ENCODE measurements at places on chromosomes 3 and 15.

DNA sequence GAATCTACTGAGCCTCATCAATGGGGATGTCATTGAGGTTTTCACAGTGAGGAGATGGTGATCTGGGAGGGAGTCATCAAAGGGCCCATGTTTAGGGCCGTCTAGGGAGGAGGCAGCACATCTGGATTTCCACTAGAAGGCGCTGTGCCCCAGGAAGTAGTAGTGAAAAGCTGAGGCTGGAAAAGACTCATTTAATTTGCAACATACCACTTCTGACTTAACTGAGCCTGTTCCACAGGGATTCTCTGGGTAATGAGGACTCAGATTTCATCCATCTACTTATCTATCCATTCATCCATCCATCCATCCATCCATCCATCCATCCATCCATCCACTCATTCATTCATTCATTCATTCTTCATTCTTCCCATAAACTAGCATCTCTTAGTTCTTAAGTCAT is 17.4 kb upstream of the SHF start:
- no peak for DNase-seq

DNA sequence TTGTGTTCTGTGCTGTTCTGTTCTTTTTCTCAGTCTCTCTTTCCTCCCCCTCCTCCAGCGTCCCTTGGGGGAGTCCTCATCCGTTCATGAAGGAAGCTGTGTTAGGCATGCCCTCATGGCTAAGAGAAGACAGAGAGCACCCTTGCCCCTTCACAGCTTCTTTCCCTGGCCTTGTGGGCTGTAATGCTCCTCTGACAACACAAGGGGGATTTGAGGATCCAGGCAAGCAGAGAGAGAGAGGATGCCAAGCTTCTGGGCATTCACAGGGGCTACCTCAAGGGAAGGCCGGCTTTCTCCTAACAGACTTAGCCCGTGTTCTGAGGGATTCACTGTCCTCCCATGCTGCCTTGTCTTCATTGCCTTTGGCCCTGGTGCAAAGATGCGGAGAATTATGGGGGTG is 389.5 kb downstream of the LRTM1 start:
- DNase-seq, result no peak

DNA sequence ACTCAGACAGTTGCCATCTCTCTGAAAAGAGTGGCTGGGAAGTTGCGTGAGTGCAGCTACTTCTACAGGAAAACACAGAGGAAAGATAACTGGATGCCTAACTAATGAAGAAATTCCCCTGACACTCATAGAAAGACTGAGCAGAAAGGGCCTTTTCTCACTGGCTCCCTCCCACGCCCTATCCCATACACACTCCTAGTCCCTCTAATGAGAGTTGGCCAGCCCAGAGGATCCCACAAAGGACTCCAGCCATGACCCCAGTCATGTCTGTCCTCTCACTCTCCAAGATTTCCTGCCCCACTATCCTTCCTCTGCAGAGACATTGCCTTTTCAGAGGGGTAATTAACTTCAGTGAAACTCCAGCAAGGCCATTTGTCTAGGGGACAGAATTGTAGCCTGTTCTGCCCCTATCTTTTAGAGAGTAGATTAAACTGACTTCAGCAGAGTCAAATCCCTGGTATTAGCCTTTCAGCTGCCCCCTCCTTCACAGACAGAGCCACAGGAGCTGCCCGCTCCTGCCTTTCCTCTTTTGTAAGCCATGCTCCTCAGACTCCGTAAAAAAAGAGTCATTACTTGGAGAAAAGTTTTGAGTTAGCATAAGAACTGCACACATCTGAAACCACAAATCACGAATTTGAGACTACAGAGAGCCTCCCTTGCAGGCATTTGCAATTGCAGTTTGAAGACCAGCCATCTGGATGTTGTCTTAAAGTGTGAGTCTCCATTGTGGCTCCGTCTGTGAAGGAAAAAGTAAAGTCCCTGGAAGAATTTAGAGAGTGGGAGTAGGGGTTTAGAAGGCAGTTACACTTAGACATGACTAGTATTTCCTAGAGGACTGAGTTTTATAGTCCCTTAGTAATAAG is 129.1 kb upstream of the SEMA6D start:
- no peak for DNase-seq

- DNase-seq, result no peak
Observed at GRCh38 chr15:53710906-53711305, 48.6 kb downstream of the WDR72 start.

DNA sequence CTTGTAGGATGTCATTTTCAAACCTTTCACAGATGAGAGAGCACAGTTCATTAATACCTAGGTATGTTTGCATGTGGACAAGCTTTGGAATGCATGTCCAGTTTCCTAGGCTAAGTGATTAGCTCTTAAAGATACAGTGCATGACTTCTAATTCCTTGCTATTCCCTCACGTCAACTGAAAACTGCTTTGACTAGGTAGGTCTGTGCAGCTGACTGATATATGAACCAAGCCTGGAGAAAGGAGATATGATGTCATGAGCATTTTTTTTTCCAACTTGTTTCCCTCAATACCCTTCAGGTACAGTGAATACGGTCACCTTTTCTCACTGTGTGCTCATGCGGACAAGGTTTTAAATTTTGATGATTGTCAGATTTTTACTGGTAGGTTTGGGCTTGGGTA is 41.6 kb upstream of the TASOR start:
- DNase-seq, result no peak

GRCh38 chr3:6524479-6524878 is 336.4 kb upstream of the GRM7 start:
- DNase-seq, result no peak

DNA sequence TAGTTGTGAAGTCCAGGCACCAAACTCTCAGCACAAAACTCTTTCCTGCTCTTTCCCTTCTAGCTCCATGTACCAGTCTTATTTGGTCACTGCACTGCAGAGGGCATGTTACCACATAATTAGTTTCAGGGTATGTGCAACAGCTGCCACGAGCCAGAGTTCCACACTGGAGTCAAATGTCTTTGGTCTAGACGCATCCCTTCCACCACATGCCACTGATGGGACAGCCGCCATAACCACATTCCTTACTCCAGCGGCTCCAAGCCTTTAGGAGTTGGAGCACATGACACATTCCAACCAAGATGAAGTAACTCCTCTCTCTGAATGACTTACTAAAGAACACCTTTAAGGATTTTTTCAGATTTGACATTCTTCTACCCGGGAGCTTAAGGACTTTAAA is 153.4 kb downstream of the ERC2 start:
- no peak for DNase-seq

GRCh38 chr3:48088056-48088748 is 72.0 kb upstream of the MAP4 start:
- DNase-seq, result no peak

DNA sequence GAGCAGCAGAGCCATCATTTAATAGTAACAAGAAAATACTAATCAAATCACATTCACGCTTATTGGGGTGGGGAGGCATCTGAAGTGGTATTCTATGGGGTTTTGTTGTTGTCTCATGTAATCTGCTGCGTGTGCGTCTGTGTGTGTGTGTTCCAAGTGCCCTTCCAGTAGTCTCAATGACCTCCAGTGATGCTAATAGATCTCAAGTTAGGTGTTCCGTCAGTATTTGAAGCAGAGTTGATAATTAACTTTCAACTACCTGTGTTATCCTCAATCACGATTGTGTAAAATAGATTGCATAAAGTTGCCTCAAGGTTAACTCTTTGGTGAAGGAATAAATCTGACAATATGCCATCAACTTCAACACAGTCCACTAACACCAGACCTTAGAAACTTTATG is 375.0 kb downstream of the MECOM start:
- DNase-seq, result no peak

DNA sequence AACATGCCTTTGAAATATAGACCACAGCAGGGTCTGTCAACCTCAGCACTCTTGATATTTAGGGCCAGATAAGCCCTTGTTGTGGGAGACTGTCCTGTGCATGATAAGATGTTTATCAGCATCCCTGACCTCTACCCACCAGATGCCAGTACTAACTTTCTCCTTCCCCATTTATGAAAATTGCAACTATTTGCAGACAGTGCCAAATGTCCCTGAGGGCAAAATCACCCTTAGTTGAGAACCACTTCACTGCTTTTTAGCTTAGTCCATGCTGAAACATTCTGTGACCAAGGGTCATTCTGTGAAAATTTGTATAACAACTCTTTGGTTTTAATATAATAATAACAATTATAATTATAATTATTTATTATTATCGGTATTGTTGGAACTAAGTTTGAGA is 1032.4 kb downstream of the MCTP2 start:
- DNase-seq, result no peak

- no peak for DNase-seq
Observed at GRCh38 chr15:26453914-26454313, 319.0 kb downstream of the GABRB3 start.

GRCh38 chr3:50121072-50122032 is 32.6 kb downstream of the RBM5 start:
- DNase-seq, result no peak

DNA sequence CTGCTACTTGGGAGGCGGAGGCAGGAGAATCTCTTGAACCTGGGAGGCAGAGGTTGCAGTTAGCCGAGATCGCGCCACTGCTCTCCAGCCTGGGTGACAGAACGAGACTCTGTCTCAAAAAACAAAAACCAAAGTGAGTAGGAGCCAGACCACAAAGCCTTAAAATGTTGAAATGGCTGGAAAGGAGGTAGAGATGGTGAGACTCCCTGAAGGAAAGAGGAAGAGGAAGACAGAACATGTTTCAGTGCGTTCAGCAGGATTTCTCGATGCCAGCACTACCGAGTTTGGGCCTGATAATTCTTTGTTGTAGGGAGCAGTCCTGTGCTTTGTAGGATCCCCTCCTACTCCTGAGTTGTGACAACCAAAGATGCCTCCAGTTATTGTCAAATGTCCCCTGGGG is 189.9 kb downstream of the AKAP13 start:
- DNase-seq, result no peak

GRCh38 chr3:4977853-4978203 is 1.4 kb upstream of the BHLHE40 start:
- no peak for DNase-seq

DNA sequence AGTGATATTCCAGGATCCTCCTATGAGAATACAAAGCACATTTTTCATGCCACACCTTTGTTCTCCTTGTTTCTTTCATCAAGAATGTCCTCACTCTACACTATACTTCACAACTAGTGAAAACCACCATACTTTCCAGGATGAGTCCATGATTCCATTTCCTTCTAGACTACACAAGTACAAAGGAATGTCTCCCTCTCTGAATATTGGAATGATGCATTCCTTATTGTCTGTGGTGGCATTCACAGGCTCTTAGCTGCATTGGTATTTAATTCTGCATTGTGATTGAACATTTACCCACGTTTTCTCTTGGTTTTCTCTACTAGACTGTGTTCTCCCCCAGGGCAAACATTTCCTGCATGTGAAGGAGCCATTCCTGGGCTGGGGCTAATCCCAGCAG is 217.5 kb downstream of the RAP2B start:
- no peak for DNase-seq

DNA sequence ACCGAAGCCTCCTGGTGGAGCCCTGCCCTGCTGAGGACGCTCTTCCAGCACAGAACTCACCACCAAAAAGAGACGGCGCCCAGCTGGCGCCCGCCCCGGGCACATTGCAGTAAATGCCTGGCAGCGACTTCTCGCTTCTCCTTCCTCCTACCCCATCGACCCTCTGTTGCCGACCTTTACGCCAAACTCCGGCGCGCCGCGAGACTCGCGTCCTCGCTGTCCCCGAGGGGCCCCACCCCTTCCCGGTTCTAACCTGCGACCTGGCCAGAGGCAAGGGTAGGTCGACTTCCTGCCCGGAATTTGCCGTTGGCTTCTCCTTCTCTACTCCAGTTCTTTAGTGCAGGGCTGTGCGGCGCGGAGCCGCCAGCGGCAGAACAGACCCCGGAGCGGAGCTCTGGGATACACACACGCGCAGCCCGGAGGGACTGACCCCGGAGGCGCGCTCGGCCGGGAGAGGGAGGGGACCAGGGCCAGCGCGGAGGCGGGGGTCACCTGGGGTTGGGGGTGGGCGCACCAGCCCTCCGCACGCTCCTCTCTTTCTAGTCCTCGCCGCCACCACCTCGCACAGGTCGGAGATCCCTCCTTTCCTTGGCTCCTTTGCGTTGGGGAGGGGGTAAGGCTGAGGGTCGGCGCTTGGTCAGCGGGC is 226.6 kb upstream of the AZI2 start:
- no peak for DNase-seq

DNA sequence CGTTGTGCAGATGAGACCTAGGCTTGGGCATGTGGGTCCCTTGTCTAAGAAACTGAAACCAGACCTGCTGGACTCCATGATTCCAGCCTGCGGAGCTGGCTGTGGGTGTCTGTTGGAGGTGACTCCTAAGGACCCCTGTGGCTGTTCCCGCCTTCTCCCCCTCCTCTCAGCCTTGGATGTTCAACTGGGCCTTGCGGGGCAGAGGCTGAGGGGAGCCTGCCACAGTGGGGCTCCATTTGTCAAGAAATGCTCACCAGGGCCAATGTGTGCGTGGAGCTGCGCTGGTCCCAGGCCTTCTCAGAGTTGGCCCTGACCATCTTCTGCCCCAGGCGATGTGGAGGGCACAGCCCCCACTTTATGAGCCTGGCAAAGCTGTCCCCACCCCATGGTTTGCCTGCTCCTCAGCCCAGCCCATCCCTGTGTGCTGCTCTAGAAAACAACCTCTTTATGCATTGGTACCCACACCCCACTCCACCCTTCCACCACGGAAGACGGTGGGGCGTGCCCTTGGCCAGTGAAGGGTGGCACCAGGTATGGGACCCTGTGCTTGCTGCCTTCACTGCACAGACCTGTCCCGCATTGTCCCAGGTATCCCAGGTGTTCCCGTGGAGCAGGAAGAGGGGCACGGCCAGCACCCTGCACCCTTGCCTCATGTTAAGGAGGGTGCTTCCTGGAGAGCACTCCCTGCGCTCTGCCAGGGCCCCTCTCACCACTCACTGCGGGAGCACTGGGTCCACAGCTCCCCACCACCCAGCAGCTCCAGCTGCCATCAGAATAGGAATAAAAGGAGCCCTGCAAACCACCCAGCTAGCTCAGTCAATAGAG is 7.9 kb downstream of the MESP2 start:
- DNase-seq, result no peak

- no peak for DNase-seq
Observed at GRCh38 chr3:144051211-144051610, 79.6 kb downstream of the DIPK2A start.

DNA sequence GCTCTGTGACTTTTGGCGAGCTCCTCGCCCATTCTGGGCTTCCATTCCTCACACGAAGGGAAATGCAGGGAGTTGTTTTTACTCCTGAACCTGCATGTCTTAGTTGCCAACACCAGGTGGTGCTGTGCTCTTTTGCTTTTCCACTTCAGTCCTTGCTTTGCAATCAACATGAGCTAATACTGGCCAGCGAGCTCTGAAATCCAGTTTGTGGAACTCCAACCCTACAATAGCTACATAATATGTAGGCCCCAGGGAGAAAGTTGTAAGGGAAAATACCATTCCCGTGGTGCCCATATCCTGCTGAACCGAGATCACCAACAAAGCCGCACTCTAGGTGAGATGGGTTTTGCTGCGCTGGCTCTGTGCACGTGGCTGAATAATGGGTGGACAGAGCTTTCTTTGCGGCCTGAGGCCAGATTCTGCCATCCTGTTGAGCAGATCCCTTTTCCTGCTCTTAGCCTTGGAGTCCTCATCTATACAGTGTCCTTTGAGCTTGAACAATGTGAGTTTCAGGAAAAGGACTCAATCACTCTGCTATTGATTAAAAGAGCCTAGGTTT is 25.0 kb downstream of the LSM3 start:
- DNase-seq, result no peak
